ENCODE measurements at places on chromosomes 12 and 14.

GRCh38 chr14:77320238-77320935, at the start of gene POMT2:
Gene POMT2, minus strand, starts transcription at chr14:77320883. Its CDS starts 202 bp downstream, at chr14:77320681.
- peak; percentile 89 for DNase-seq

DNA sequence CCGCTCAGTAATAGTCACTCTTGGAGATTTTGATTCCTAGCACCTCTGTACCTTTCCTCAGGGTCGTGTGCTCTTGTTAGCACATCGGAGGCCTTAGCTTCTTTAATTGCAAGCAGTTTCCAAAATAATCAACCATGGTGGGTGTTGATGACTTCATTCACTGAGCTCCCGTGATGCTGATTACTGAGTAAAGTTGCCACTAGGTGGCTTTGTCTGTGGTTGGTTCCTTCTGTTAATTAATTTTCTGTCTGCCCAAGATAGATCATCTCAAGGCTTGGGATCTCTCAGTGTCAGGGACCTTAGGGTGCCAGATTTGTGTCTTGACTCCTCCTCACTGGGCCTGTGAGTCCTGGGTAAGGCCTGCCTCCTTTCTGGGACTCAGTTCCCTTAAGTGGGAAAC, 54.3 kb downstream of the PTPN11 start:
- DNase-seq: no peak

DNA sequence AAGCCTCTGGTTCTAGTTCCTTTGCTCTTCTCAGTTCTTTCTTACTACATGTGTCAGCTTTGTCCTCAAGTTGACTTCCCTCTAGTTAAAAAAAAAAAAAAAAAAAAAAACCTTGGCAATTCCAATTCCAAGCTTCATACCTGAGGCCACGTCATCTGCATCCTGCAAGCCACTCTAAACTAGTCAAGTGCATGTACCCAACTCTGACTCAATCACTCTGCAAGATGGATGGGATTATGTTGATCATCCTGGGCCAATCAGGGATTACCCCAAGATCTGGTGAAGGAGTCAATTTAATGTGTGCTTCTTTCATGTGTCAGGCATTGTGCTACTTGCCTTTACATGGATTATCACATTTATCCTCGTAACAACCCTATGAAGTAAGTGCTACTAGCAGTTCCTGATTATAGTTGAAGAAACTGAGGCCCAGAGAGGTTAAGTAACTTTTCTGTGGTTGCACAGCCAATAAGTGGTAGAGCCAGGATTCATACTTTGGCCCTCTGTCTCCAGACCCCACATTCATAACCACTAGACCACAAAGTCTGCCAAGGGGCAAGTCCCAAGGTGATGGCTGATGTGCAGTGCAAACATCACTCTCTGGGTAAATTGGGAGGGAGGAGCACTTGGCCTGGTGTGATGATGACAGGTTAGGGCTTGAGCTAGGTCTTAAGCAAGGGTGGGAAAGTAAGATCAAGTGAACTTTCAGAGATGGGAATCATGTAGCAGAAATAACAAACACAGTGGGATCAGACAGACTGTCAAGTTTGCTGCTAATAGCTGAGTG, 17.3 kb upstream of the CCND2 start:
- no peak for DNase-seq

GRCh38 chr14:77489041-77489440, 9.6 kb downstream of the ISM2 start:
- DNase-seq: no peak

GRCh38 chr12:84069699-84070098, 842.9 kb downstream of the SLC6A15 start:
- DNase-seq: no peak
